ENCODE measurements at places on chromosomes 2 and 18. TPM values are rescaled to one million over a fixed set of nuclear protein-coding genes. Genes with fewer than 3 reads are reported as not detected.
A peak's percentile ranks its signal among the peaks of the same experiment; 100 is the strongest.

- DNase-seq: peak; percentile 39
- H3K4me3 ChIP-seq: no peak overlapping the region
- H3K27me3 ChIP-seq: no peaks in the 10 kb centered on the region
- no peaks in the 10 kb centered on the region for H3K36me3 ChIP-seq
These were observed 13.0 kb downstream of the ANTXR1 start for GRCh38 chr2:69026026-69026425.

DNA sequence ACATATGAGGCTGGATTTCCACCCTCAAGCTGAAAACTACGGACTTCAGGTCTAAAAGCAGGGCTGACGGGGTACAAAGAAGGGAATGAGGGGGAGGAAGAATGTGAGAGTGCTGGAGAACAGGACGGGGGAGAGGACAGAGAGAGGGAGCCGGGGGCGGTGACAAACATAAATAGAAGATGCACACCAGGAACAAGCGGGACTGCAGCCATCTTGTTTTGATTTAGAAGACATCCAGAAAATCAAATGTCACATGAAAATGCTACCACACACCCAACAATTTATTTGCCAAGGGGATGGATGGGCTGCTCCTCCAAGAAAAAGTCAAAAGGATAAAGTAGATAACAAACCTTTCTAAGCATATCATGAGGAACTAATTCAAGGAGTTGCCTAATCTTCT lies 59.2 kb upstream of the FHL2 start:
- H3K4me1 ChIP-seq: peaks cover 17% of the 10 kb centered on the region
- H3K27me3 ChIP-seq: no peaks in the 10 kb centered on the region
- no peak overlapping the region for H3K27ac ChIP-seq
- H3K4me3 ChIP-seq: no peak overlapping the region

DNA sequence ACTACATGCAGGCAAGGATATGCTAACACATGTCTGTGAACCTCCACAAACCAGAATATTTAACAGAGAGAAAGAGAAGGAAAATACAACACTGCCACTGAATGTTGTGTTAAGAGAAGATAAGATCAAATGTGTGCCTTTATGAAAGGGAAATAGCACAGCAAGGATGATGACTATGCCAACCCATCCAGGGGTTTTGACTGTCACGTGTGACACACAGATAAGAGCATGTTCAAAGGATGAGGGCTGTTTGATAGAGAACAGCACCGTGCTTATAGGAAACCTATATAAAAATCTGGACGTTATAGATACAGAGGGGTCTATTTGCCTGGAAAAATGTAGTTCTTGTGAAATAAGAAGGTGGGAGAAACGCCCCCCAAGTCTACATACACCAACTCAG lies 911.8 kb downstream of the CPS1 start:
- H3K4me1 ChIP-seq: no peaks in the 10 kb centered on the region
- no peak for DNase-seq
- H3K27ac ChIP-seq: no peak overlapping the region
- H3K27me3 ChIP-seq: no peaks in the 10 kb centered on the region
- no peaks in the 10 kb centered on the region for H3K36me3 ChIP-seq

The LYPD6B gene
- total RNA-seq: not detected

DNA sequence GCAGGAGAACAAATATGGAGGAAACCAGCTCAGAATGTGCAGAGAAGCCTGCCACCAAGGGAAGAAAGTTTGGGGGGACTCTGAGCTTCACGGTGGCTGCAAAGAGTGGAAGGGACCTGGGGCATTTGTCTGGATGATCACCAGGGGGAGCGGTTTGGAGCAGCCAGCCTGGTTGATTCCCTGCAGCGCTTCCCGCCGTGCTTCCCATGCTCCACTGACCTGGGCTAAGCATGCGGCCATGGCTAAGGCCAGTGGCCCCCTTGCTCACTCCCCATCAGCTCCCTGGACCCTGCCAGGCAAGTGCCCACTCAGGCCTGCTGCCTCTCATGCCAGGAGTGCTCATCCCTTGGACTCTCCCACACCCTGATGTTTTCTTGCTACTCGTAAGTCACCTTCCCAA lies 27.0 kb downstream of the NTSR2 start:
- H3K4me1 ChIP-seq: no peaks in the 10 kb centered on the region
- H3K4me3 ChIP-seq: no peak overlapping the region
- H3K27ac ChIP-seq: no peak overlapping the region
- H3K36me3 ChIP-seq: no peaks in the 10 kb centered on the region

The ASPRV1 gene
- total RNA-seq: 0.60 TPM

- peak overlapping the region; percentile 89 for H3K27ac ChIP-seq
- H3K4me1 ChIP-seq: peaks cover 24% of the 10 kb centered on the region
- peak overlapping the region; percentile 97 for H3K4me3 ChIP-seq
- DNase-seq: no peak
These were observed 1.2 kb downstream of the CNOT11 start for GRCh38 chr2:101253703-101254450.

The CUL3 gene
- total RNA-seq: 54.4 TPM

DNA sequence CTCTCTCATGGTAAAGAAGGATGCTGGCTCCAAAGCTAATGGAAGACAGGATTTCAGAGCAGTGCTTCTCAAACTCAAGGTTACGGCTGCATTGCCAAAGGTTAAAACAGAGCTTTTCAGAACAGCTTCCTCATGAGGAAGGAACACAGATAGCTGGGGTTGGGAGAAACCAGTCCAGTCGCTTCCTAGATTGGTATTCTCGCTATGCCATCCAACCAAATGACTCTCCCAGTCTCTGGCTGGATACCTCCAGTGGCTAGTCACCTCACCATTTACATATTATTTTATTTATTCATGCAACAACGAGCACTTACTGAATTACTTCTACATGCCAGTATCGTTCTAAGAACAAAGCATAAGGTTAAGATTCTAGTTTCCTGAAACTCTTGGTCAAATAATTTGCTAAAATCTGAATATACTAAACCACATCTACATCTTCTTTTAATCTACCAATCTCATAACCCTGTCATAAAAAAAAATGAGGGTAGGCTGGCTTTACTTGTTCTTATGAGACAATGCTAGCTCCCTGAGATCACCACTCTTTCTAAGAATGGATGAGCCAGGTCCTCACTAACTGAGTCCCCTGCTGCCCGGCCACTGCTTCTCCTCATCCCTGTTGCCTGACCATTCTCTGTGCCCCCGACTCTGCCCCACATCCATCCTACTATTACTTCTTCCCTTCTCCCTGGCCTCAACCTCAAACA lies 20.4 kb downstream of the KDSR start:
- no peak for DNase-seq
- H3K4me3 ChIP-seq: no peak overlapping the region
- H3K27me3 ChIP-seq: no peaks in the 10 kb centered on the region
- no peaks in the 10 kb centered on the region for H3K4me1 ChIP-seq

GRCh38 chr2:213001297-213001910 lies 150.0 kb downstream of the IKZF2 start:
- H3K36me3 ChIP-seq: no peaks in the 10 kb centered on the region
- H3K27ac ChIP-seq: no peak overlapping the region
- H3K4me1 ChIP-seq: no peaks in the 10 kb centered on the region
- H3K4me3 ChIP-seq: no peak overlapping the region
- no peaks in the 10 kb centered on the region for H3K27me3 ChIP-seq
- no peak for DNase-seq

The VAMP8 gene
- total RNA-seq: 149 TPM

Data from K562 (cell line).